ENCODE measurements at places on chromosomes 13 and 19.
A peak's percentile ranks its signal among the peaks of the same experiment; 100 is the strongest.

DNA sequence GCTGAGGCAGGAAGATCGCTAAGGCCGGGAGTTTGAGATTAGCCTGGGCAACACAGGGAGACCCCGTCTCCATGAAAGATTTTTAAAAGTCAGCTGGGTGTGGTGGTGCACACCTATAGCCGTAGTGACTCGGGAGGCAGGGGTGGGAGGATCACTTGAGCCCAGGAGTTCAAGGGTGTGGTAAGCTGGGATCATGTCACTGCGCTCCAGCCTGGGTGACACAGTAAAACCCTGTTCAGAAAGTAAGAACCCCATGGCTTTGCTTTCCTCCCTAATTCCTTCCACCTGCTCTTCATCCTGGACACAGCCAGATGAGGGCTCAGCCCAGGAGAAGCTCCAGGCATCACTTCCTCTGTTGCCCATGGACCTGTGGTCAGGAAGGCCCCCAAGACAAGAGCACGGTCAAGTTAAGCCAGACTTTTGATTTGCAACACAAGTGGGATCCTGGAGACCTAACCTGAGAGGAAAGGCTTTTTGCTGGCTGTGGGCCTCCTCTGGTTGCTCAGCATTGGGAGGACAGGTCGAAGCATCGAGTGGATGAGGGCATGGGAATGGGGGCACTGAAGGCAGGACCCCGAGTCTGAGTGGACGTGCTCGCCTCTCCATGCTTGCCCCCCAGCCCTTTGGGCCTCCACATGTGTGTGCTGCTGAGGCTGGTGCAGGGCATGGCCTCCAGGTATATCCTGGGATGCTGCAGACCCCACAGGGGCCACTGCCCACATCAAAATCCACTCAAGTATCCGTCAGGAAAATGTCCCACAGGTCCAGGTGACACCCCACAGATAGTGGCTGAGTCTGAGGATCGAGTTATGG lies 25.4 kb downstream of the TUBA3C start:
- DNase-seq = no peak

GRCh38 chr19:8638078-8638619 lies 7.7 kb downstream of the NFILZ start:
- no peak for DNase-seq

DNA sequence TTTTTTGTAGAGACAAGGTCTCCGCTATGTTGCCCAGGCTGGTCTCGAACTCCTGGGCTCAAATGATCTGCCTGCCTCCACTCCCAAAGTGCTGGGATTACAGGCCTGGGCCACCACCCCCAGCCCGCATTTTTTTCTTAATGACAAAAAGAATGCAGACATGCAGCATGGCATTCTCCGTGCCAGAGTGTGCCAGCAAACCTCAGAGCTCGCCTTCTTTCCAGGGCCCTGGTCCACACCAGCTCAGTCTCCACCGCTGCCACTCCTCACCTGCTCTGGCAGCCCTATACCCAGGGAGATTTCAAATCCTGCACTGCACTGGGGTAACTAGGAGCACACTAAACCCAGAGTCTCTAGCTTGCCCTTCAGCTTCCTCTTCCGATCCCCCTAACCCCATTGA lies 41.7 kb downstream of the ZIC5 start:
- no peak for DNase-seq

DNA sequence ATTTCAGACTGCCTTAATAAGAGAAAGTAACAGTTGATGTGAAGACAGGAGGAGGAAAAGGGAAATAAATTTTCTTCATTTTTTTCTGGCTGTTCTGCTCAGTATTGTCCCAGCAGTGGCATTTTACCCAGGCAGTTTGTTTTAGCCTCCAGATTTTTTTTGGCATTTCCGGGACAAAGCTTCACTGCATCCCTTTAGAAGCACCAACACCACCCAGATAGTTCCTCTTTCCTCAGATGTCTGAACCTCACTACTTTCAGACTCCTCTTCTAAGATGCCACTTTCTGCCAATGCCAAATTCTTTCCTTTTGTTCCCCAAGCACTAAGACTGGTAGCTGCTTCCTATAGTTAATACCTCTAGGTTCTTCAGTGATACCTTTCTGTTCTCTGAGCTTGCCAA lies 480.1 kb upstream of the SLC10A2 start:
- no peak for DNase-seq

GRCh38 chr19:5149508-5149907 lies 180.6 kb downstream of the KDM4B start:
- no peak for DNase-seq

- DNase-seq = no peak
Measured at GRCh38 chr19:3398900-3399278, 32.5 kb downstream of the NFIC start.

DNA sequence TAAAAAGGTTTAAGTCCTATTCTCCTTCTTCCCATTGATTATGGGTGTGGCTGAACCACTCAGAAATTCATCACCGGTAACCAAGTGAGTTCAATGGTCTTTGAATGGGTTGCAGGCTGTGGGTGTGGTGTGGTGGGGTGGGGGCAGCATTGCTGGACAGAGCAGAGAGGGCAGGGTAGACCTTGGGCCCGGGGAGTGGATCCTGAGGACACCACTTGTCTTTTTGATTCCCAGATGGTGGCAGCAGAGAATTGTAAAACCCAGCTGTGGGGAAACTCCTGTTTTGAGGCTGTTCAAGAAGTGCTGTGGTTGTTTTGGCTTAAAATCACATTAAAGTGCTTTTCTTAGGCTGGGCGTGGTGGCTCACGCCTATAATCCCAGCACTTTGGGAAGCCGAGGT lies 45.8 kb upstream of the RGCC start:
- no peak for DNase-seq

DNA sequence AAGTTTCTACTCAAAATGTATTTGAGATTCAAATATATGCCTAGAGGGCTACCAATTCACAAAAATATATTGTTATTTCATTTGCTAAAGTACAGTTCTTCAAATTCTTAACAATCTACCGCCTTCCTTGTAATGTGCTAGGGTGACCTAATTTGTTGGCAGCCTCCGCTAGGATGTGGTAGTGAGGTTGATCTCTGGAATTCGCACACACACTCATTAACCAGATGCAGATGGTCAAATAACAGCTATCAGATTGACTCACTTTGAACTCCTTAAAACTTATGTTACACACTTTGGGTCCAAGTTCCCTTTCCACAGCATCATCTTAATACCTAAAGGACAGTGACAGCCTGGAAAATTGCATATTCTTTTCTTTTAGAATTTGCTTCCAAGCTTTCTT lies 367.3 kb downstream of the DCT start:
- DNase-seq = peak; percentile 90

DNA sequence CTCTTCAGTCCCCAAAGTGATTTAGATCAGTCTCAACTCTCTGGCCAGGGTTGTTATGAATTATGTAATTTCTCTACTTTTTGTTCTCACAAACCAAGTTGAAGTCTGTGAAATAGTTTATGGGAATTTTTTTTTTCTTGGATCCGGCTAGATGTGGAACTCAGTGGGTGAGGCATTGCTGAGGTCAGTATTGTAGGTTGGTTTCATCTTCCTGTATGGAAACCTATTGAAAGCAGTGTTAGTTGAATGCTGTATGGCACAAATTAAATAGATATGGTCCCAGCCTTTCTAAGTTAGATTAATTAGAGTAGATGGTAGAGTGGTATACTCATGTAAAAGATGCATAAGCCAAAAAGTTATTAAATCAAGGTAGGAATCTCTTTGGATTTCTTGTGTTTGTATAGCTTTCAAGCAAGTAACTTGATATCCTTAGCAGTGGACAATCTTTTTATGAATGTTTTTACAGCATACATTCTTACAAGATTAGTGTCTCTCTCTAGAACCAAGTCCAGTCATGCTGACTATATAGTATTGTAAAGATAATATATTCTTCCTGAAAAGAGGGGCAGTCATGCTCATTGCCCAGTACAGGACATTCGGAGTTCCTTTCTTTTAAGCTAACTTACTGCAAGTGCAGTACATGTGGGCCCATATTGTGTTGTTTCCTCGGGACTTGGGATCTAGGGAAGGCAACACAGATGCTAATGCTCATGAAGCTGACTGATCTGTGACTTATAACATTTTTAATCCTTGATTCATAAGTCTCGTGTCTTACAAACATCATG lies 2541.1 kb downstream of the PCDH9 start:
- no peak for DNase-seq

DNA sequence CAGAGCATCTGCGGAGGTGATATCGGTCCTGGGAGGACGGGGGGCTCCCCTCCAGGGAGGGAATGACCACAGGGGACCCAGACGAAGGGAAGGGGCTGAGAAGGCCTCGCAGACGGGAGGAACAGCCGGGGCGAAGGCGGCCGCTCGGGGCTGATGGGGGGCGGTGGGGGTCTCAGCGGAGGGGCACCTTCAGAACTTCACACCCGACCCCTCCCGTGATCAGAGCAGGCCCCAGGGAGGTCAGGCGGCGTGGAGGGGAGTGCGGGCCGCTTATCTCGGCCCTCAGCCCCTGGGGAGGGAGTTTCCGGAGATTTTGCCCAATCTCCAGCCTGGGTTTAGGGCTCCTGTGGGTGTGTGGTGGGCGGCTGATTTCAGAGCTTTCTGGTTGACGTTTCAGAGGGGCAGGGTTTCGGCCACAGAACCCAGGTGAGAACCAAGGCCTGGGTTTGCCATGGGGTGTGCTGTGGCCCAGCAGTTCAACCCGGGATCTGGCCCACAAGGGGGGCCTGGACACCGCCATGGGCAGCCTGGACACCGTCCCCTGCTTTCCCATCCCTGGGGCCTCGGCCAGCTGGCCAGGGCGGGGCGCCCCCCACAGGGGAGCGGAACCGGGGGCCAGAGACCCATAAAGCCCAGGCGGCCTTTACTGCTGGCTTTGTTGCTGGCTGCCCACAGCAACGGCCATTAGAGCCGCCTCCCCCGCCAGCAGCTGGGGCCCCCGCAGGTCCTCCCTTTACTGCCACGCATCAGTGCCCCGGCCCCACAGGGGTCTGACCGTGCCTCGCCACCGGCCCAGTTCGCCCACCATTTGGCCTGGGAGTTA lies 29.0 kb downstream of the ARID3A start:
- DNase-seq = no peak

GRCh38 chr13:88153353-88153752 lies 482.2 kb downstream of the SLITRK5 start:
- no peak for DNase-seq

- no peak for DNase-seq
Measured at GRCh38 chr19:30596268-30596667, 224.1 kb downstream of the ZNF536 start.

- DNase-seq = no peak
Measured at GRCh38 chr13:61751039-61751438, 335.4 kb upstream of the PCDH20 start.

GRCh38 chr13:104953588-104953987 lies 1581.9 kb downstream of the EFNB2 start:
- no peak for DNase-seq

DNA sequence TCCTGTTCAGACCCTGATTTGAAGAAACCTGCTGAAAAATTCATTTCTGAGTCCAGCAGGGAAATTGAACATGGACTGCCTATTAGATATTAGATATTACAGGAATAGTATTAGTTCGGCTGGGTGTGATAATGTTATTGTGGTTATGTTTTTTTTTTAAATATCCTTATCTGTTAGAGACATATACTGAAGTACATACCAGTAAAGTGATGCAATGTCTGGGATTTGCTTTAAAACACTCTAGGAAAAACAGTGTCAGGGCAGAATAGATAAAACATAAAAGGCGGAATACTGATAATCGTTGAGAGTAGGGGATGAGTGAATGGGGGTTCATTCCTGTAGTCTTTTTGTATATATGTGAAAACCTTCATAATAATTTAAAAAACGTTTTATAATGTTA lies 28.7 kb upstream of the AMER2 start:
- DNase-seq = no peak

All from HFF-Myc (cell line).